ENCODE measurements at places on chromosomes 3 and 15.

- H3K36me3 ChIP-seq, result no peaks in the 10 kb centered on the region
- no peak overlapping the region for H3K4me3 ChIP-seq
- no peak overlapping the region for H3K27ac ChIP-seq
- H3K4me1 ChIP-seq, result no peaks in the 10 kb centered on the region
- no peaks in the 10 kb centered on the region for H3K27me3 ChIP-seq
These were observed 62.9 kb upstream of the XCR1 start for GRCh38 chr3:46090161-46090591.

- H3K27me3 ChIP-seq, result peaks cover 9% of the 10 kb centered on the region
- H3K27ac ChIP-seq, result no peak overlapping the region
- no peaks in the 10 kb centered on the region for H3K4me1 ChIP-seq
- DNase-seq, result no peak
- no peaks in the 10 kb centered on the region for H3K36me3 ChIP-seq
- H3K4me3 ChIP-seq, result no peak overlapping the region
These were observed 6.8 kb upstream of the DUSP7 start for GRCh38 chr3:52063026-52063723.

DNA sequence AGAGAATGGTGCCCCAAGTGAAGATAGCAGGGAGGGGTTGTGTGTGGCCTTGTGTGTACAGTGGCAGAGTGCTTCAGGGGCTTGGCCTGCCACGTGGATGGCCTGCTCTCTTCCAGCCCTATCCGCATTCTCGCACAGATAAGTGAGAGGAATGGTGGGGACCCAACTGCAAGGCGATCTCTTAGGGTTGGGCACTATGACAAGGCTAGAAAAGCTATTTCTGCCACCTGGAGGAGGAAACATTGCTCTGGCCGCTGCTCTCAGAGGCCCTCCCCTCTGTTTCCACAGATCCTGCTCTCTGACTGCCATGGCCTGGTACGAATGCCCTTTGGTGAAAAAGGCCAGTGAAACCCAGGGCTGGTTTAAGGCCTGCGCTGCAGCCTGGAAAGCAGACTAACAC, 20.6 kb downstream of the EEFSEC start:
- no peak overlapping the region for H3K4me3 ChIP-seq
- no peak overlapping the region for H3K27ac ChIP-seq
- H3K27me3 ChIP-seq, result no peaks in the 10 kb centered on the region

GRCh38 chr3:39990532-39990931, 181.1 kb downstream of the MYRIP start:
- peaks cover 7% of the 10 kb centered on the region for H3K36me3 ChIP-seq
- H3K27ac ChIP-seq, result no peak overlapping the region
- H3K4me1 ChIP-seq, result no peaks in the 10 kb centered on the region
- no peaks in the 10 kb centered on the region for H3K27me3 ChIP-seq
- no peak overlapping the region for H3K4me3 ChIP-seq

GRCh38 chr3:167918008-167918596, 177.6 kb downstream of the GOLIM4 start:
- no peaks in the 10 kb centered on the region for H3K36me3 ChIP-seq
- H3K4me1 ChIP-seq, result no peaks in the 10 kb centered on the region
- no peak for DNase-seq
- H3K27me3 ChIP-seq, result no peaks in the 10 kb centered on the region

DNA sequence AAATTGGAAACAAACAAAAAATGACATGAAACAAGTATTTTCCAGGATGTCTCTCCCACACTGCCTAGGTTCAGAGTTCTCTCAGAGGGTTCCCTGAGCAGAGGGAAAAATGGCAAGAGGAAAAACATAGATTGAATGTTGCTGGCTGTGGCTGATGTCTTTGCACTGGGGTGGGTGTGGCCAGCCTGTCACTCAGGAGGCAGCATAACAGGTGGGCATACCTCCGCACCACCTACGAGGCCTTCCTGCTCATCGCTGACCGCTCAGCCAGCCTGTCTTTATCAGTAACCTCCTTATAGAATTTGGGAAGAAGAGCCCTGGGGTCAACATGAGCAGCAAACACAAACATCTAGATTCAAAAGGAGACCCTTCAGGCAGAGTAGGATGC, 216.6 kb upstream of the UMPS start:
- no peaks in the 10 kb centered on the region for H3K27me3 ChIP-seq
- no peak overlapping the region for H3K4me3 ChIP-seq
- H3K27ac ChIP-seq, result no peak overlapping the region
- no peaks in the 10 kb centered on the region for H3K36me3 ChIP-seq
- DNase-seq, result no peak

- H3K27me3 ChIP-seq, result no peaks in the 10 kb centered on the region
- H3K4me3 ChIP-seq, result no peak overlapping the region
- H3K27ac ChIP-seq, result no peak overlapping the region
- H3K4me1 ChIP-seq, result peaks cover 3% of the 10 kb centered on the region
These were observed 176.7 kb upstream of the GOLIM4 start for GRCh38 chr3:168272343-168272985.

DNA sequence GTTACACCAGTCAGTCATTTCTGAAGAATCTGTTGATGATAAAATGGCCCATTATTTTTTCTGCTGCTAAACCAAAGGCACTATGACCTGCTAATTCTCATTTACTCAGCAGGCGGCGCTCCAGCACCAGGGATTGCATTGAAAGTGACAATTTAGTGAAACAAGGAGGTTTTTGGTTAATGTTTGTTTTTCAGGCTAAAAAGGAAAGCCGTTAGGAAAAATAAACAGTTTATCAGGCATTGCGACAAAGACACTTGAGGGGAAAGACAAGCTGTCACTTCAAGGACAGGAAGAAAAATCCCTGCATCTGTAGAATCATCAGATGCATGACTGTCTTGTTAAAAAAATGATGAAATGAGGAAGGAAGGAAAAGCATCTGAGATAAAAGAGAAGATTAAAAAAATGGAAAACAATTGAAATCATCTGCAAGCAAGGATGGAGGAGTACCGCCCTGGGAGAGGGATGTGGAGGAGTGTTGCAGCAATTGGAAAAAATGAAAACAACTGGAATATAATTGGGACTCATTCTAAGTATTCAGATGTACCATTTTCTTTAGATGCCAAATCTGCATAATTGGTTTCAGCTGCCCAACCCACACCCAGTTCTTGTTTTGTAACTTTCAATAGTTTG, 54.0 kb downstream of the NR1D2 start:
- H3K27ac ChIP-seq, result no peak overlapping the region
- H3K36me3 ChIP-seq, result no peaks in the 10 kb centered on the region
- H3K4me1 ChIP-seq, result no peaks in the 10 kb centered on the region
- H3K4me3 ChIP-seq, result no peak overlapping the region
- DNase-seq, result peak; percentile 92

- H3K36me3 ChIP-seq, result no peaks in the 10 kb centered on the region
- H3K4me3 ChIP-seq, result peak overlapping the region; percentile 64
- peak; percentile 77 for DNase-seq
These were observed 10.6 kb upstream of the SLC25A36 start for GRCh38 chr3:140931016-140931454.

GRCh38 chr3:193040836-193041672, 123.4 kb upstream of the MB21D2 start:
- no peaks in the 10 kb centered on the region for H3K36me3 ChIP-seq
- no peak for DNase-seq
- no peaks in the 10 kb centered on the region for H3K27me3 ChIP-seq
- no peak overlapping the region for H3K4me3 ChIP-seq
- H3K27ac ChIP-seq, result no peak overlapping the region
- no peaks in the 10 kb centered on the region for H3K4me1 ChIP-seq

- H3K27me3 ChIP-seq, result peaks cover 3% of the 10 kb centered on the region
- H3K4me3 ChIP-seq, result no peak overlapping the region
- no peak overlapping the region for H3K27ac ChIP-seq
- no peak for DNase-seq
- H3K4me1 ChIP-seq, result no peaks in the 10 kb centered on the region
These were observed 167.4 kb upstream of the SMAD3 start for GRCh38 chr15:66897971-66898370.

- H3K4me1 ChIP-seq, result peaks cover 2% of the 10 kb centered on the region
- no peaks in the 10 kb centered on the region for H3K36me3 ChIP-seq
- DNase-seq, result no peak
These were observed 19.9 kb downstream of the ACKR2 start for GRCh38 chr3:42829083-42829627.

DNA sequence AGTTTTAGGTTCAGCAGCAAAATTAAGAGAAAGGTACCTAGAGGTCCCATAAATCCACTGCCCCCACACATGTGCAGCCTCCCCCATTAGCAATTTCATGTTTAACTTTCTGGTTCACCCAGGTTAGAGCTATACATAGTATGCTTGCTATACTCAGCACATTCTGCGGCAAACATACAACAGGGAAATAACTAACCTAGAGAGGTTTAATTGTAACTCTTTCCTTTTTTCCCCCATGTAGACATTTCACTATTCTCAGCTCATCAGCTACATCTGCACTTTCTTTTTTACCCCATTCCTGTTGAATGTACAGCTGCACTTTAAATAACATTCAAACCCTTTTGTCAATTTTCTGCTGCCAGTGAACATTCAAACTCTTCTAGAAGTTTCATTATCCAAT, 21.1 kb downstream of the TFRC start:
- peaks cover 3% of the 10 kb centered on the region for H3K4me1 ChIP-seq
- H3K27ac ChIP-seq, result no peak overlapping the region
- peaks cover 88% of the 10 kb centered on the region for H3K36me3 ChIP-seq
- no peaks in the 10 kb centered on the region for H3K27me3 ChIP-seq
- no peak overlapping the region for H3K4me3 ChIP-seq
- DNase-seq, result no peak

DNA sequence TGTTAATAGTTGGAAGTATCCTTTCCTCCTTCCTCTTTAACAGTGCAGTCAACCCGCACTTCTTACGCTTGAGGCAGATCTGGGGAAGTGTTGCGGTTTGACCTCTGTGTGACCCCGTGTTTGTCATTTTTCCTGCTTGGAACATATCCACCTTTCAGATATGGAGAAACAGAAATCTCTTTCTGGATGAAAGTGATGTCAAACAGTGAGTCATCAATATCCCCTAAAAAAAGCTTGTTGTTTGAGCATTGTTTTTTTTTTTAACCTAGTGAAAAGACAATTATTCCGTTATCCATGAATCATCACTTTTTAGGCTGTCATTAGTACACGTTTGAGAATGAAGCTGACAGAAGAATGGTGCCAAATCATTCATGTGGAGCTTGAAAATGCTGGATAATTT, 293.7 kb downstream of the ARPP21 start:
- no peak overlapping the region for H3K4me3 ChIP-seq
- H3K4me1 ChIP-seq, result no peaks in the 10 kb centered on the region
- no peaks in the 10 kb centered on the region for H3K36me3 ChIP-seq

DNA sequence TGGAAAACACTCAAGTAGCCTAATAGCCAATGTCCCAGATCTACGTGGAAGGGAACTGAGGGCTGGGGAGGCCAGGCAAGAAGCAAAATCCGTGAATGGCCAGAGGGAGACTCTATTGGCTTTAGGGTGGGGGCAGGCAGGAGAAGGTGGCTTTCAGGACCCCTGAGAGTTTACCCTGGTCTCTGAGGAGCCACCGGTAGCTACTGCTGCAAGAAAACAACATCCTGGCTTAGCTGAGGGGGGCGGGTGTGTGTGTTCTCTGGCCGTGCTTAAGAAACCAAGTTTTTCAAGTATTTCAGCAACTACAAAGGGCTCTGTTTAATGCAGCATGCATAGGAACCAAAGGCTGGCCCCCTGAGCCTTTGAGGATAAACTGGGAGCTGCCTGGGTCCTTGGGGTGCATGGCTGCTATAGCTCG, 47.6 kb upstream of the TRPM1 start:
- H3K36me3 ChIP-seq, result no peaks in the 10 kb centered on the region
- no peak for DNase-seq

GRCh38 chr3:123071146-123071545, 4.3 kb downstream of the PDIA5 start:
- no peak overlapping the region for H3K4me3 ChIP-seq
- no peak for DNase-seq
- peaks cover 7% of the 10 kb centered on the region for H3K4me1 ChIP-seq
- no peak overlapping the region for H3K27ac ChIP-seq
- no peaks in the 10 kb centered on the region for H3K36me3 ChIP-seq

DNA sequence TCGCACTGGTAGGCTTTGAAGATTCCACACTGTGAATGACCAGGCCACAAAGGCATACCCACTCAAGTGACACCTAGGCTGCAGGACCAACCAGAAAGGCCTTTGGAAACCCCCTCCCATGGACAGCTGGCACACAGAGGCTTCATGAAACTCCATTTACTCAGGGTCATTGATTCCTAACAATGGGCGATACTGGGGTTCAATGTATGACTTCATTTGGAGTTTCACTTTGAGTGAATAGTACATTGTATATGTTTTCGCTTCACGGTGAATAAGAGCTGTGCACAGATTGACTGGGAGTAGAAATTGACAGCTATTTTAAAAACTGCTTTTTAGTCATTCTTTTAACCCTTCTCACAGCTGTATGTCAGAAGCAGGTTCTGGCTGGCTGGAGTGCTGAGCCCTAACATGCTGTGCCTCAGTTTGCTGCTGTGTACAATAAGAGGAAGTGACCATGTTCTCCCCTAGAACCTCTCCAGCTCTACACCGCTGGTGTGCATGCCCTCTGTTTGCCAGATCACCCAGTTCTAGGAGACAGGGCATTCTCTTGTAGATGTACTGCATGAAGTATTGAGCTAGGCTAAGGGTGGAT, 15.4 kb upstream of the CX3CR1 start:
- H3K4me3 ChIP-seq, result no peak overlapping the region
- no peak for DNase-seq
- no peaks in the 10 kb centered on the region for H3K4me1 ChIP-seq
- H3K36me3 ChIP-seq, result no peaks in the 10 kb centered on the region

DNA sequence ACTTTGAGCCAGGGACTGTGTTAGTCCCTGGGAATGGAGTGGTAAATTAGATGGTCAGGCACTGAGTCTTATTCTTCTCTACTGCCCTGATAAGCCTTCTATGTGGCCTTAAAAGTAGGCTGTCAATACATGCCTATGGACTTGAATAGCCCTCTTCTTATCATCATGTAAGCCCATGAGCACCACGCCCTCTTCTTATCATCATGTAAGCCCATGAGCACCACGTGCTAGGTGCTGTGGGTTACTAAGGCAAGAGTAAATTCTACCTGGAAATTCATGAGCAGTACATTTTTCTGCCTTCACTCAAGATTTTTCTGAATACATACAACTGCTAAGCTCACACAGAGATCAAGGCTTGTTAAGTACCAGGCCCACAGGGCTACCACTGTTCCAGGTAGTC, 68.5 kb downstream of the DHX30 start:
- H3K27me3 ChIP-seq, result no peaks in the 10 kb centered on the region
- no peak overlapping the region for H3K4me3 ChIP-seq
- no peak overlapping the region for H3K27ac ChIP-seq

DNA sequence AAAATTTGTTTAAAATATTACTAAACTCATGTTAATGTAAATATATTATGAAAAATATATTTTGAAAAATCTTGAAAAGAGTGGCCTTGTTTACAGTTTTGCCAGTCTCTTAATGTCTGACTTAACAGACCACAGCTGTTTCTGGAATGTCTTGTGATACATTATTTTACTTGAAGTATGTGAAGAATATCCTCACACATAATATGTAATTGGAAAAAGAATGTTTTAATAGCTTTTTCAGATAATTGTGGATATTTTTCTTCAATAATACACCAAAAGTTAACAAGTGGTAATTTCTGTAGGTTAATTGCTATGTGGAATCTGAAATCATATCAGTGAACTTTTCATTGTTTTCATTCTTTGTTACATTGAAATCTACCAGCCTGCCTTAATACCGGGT, 101.3 kb downstream of the UBE2E2 start:
- H3K36me3 ChIP-seq, result no peaks in the 10 kb centered on the region

GRCh38 chr3:106628407-106628806, 748.8 kb upstream of the CCDC54 start:
- H3K27ac ChIP-seq, result no peak overlapping the region
- H3K4me1 ChIP-seq, result no peaks in the 10 kb centered on the region
- DNase-seq, result no peak
- 0 out of 2 replicates have a peak, but pooled peaks cover 5% of the 10 kb centered on the region for H3K36me3 ChIP-seq
- no peaks in the 10 kb centered on the region for H3K27me3 ChIP-seq
